Inflammatory macrophage treated with lipopolysaccharide for 1 hour (primary cell): ENCODE measurements at places on chromosomes 6 and 20.

DNA sequence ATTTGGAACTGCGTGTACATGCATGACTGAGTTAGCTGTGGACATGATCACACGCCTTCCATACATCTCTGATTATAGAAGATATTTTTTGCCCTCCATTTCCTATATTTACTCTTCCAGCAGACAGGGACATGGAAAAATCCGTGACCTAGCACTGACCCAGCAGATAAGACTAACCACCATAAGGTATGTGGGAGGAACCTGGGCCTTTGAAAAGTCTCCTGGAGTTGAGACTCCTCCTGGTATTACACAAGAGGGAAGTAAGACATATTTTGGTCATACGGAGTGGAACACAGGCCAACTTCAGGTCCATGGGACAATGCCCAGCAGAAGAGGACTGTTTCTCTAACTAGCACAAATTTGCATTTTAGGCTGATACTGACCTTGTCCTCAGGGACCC, 13.7 kb upstream of the SIRPB1 start:
- no peak for DNase-seq

GRCh38 chr20:64229507-64230061, 26.0 kb upstream of the PCMTD2 start:
- no peak for DNase-seq

GRCh38 chr20:39885975-39886649, 802.9 kb downstream of the MAFB start:
- DNase-seq = peak; percentile 53

DNA sequence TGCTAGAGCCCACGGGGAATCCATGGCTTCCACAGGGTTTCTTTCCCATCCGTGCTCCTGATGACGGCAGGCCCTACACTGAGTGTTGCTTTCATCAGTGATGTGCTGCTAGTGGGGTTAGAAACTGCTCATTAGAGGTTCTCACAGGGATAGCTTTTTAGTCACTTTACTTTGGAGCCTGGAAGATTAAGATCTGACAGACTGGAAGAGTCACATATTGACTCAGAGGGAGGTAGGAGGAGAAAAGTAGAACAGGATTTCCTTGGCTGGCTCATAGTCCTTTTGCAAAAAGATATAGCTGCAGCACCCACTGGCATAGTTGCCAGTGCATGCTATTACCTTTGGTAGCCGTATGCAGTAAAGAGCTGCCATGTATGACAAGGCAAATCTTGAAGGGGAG, 890.3 kb downstream of the C6orf118 start:
- DNase-seq = no peak

GRCh38 chr6:36284359-36284758, 14.5 kb downstream of the PNPLA1 start:
- no peak for DNase-seq

- no peak for DNase-seq
Measured at GRCh38 chr6:165782134-165782533, 119.1 kb upstream of the PDE10A start.

DNA sequence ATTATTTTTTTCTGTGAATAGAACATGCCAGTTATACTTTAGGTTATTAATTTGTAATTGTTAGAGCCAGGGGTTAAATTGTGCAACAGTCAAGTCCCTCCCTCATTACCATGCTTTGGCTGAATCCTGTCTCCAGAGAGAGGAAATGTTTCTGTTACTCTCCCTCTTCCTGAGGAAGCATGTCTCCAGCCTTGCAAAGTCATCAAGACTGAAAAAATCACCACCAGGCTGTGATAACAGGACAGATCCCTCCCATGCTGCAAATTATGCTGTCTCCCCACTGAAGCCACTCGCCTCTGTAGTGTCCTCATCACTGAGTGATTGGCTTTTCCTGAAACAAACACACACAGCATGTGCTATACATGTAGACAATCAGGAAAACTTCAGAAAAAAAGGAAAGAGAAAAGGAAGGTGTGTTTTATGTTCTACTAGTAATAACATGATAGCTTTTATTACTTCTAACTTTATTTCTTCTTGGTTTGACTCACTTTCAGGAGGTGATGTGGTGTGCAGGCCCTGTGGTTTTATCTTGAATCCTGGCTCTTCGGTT, 290.0 kb upstream of the JAG1 start:
- no peak for DNase-seq

DNA sequence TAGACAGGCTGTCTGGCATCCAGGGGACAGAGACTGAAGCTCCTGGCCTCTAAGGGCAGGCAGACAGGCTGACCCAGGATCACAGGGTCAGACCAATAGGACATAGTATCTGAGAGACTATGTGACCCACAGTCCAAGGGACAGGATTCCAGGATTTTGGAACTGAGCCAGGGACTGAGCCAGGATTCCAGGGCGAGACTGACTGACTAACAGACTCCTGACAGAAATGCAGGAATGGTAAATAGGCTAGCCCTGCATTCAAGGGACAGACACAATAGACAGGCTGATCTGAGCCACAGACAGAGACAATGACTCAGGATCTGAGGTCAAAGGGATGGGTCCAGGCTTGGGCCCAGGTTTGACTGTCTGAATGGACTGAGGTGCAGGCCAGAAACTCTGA, 19.8 kb downstream of the XKR7 start:
- DNase-seq = no peak

- no peak for DNase-seq
Measured at GRCh38 chr6:142624978-142625715, 319.8 kb downstream of the HIVEP2 start.

DNA sequence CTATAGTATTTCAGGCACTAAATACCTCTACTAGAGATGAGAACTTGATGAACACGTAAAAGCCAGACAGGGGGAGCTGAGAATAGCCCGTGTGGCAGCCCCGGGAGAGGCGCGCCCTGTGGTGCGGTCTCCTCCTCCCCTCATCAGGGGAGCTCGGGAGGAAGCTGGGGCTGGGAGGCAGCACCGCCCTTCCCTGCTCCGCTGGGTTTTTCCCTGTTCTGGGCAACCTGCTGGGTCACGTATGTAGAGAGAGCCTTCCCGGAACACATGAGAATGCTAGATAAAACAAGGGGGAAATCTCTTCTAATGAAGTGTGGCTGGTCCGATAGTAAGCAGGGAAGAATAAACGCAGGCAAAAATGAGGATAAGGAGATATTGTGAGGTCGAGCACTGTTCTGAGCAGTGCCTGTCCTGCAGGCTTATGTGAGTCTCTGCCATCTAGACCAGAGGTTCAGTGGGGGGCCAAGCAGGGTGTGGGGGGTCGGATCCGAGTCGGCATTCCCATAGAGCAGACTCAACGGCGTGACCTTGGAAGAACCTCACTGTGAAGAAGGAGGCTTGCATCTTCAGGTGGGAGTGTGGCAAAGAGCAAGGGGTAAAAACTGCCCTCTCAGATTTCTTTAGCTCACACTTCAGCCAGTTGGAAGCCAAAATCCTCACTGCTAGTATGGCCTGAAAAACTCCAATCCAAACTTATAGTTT, 13.4 kb upstream of the RPS6KA2 start:
- DNase-seq = no peak

- DNase-seq = no peak
Measured at GRCh38 chr6:7264041-7264440, 49.0 kb downstream of the SSR1 start.
